SJCRH30 (cell line): ENCODE measurements at places on chromosomes 5 and 9. TPM values are rescaled to one million over a fixed set of nuclear protein-coding genes. Genes with fewer than 3 reads are reported as not detected.

The PDZD2 gene
- 0.47 and 0.76 TPM in 2 replicates for total RNA-seq

The C1QTNF3 gene
- 16.1 and 16.9 TPM in 2 replicates for total RNA-seq

- no peaks in the 10 kb centered on the region for H3K36me3 ChIP-seq
- no peak overlapping the region for H3K27ac ChIP-seq
- H3K4me1 ChIP-seq = no peaks in the 10 kb centered on the region
- H3K4me3 ChIP-seq = no peak overlapping the region
- no peaks in the 10 kb centered on the region for H3K27me3 ChIP-seq
- DNase-seq = no peak
These were observed 3.7 kb upstream of the CCL19 start for GRCh38 chr9:34694811-34695210.

DNA sequence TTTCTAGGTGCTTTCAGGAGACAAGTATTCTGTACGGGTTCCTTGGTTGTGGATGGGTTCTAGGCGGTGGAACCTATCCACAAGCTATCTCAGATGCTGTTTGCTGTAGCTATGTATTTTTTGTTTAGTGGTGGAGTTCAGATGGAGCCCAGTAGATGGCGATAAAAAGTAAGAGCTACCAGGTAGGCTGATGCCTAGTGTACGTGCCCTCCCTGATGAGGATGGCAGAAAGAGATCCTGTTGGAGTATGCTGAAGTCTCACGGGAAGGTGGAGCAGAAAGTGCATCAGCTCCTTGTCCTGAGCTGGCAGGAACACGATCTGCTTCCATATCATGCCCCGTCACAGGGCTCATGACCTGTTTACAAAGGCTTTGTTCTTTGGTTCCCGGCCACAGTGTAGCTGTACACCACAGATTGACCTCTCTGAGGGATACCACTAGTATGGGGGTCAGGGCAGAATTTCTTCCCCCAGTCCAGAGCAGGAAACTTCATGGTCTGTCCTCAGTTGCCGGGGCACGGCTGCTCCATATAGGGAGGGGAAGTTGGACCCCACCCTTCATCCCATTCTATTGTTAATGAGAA is 12.6 kb upstream of the UGT3A2 start:
- DNase-seq = peak; percentile 91
- H3K27me3 ChIP-seq = no peaks in the 10 kb centered on the region
- no peaks in the 10 kb centered on the region for H3K36me3 ChIP-seq
- peaks cover 10% of the 10 kb centered on the region for H3K4me1 ChIP-seq

DNA sequence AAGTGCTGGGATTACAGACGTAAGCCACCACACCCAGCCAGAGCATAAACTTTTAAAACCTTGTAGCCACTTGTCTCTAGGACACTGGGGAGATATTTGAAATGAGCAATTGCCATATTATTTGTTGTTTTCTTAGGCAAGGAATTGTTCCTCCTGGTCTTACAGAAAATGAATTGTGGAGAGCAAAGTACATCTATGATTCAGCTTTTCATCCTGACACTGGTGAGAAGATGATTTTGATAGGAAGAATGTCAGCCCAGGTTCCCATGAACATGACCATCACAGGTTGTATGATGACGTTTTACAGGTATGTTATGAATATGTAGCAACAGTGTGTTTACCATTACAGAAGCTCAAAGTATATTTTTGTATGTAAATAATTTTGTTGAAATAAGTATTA is 30.5 kb downstream of the SFXN1 start:
- DNase-seq = no peak
- no peaks in the 10 kb centered on the region for H3K4me1 ChIP-seq
- no peaks in the 10 kb centered on the region for H3K27me3 ChIP-seq
- no peak overlapping the region for H3K27ac ChIP-seq
- H3K4me3 ChIP-seq = no peak overlapping the region

The TMOD1 gene
- 0.43 and 0.55 TPM in 2 replicates for total RNA-seq

The TMEM171 gene
- total RNA-seq = not detected in 2 replicates

- no peaks in the 10 kb centered on the region for H3K36me3 ChIP-seq
- H3K27me3 ChIP-seq = no peaks in the 10 kb centered on the region
- no peak overlapping the region for H3K4me3 ChIP-seq
- H3K27ac ChIP-seq = no peak overlapping the region
- H3K4me1 ChIP-seq = no peaks in the 10 kb centered on the region
- DNase-seq = no peak
These were observed 782.9 kb downstream of the CDH12 start for GRCh38 chr5:22070186-22070728.

The FST gene
- total RNA-seq = 22.4 and 25.0 TPM in 2 replicates
